ENCODE measurements at places on chromosomes 11 and 22.

GRCh38 chr11:110200241-110200640 is 96.2 kb downstream of the RDX start:
- DNase-seq = no peak

DNA sequence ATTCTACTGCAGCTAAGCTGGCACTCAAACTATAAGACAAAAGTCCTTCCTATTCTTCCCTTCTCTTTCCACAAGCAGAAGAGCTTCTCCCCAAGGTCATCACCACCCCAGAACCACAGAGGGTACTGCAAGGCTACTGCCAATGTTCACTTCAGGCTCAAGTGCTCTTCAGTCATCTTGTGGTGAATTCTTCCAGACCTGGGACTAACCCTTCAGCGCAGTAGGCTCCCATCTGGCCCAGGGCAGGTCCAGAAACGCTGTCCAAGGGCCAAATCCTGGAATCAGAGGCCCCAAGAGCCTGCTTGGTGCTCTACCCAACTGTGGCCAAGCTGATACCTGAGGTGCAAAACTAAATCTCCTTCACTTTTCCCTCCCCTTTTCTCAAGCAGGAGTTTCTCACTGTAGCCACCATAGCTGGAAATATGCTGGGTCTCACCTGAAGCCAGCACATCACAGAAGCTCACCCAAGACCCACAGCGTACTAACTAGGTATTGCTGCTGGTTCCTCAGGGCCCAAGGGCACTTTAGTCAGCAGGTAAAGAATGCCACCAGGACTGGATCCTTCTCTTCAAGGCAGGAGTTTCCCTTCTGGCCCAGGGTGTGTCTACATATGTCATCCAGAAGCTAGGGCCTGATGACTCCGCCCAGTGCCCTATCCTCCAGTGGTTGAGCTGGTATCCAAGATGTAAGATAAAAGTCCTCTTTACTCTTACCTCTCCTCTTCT is 27.8 kb downstream of the FCHSD2 start:
- no peak for DNase-seq

DNA sequence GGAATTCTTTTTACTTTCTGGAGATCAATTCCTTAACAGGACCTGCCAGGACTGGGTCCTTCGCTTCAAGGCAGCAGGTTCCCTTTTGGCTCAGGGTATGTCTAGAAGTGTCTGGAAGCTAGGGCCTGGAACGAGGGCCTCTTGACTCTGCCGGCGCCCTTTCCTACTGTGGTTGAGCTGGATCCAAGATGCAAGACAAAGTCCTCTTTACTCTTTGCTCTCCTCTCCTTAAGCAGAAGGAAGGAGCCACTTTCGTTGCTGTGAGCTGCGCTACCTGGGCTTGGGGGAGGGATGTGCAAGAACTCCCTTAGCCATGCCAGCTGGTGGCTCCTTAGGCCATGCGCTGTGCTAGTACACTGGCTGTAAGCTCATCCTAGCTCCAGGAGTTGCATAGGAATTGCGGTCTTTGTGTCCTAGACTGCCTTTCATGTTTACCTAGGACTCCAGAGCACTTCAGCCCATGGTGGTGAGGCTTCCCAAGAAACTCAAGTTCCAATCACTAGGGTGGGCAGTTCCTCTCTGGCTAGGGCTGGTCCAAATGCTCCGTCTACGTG is 18.1 kb downstream of the GLB1L2 start:
- no peak for DNase-seq

DNA sequence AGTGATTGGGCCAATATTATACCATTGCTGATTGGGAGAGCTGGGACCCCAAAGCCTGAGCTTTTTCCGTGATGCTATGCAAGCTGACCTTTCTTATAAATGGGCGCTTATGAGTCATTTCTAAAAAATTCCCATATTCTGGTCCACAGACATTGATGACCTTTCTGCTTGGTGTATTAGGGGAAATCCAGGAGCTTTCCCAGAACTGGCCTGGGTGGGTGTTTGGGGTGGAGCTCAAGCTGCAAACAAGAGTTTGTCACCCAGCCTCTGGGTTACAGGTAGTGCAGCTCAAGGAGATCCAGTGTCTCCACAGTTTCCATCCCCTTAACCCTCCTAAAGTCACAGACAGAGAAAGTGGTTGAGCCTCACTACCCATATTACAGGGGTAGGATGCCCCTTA is 67.7 kb downstream of the CCDC81 start:
- no peak for DNase-seq

DNA sequence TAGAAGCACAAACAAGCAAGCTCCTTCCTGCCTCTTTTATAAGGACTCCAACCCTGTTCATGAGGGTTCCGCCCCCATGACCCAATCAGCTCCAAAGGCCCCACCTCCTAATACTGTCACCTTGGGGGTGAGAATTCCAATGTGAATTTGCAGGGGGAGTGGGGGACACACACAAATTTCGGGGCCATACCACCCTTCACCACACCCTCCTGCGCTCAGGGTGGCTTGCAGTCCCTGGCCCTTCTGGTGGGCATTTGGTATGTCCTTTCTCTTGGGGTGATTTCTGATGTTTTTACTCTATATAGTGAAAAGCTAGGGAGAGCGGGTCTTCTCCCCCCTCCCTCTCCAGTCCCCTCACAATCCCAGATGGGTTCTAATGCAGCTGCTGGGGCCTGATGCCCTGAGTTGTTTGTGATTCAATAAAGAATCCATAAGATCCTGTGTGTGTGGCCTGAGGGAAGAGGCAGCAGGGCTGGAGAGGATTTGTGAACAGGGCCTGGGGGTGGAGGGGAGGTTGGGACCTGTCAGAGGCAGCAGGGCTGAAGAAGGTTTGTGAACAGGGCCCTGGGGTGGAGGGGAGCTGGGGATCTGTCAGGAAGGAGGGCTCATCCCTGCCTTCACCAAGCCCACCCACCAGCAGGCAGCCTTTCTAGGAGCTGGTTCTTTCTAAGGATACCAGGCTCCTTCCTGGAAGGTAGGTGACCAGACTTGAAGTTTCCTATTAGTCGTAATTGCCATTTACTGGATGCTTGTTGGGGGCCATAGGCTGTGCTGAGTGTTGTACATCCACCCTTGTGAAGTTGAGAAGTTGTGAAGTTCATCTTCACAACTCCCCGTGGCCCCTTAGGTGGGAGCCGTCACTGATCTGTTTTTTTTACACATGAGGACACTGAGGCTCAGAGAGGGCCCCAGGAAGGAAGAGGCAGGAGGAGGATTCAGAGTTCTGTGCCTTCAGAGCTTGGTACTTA is 7.9 kb downstream of the SLC35C1 start:
- no peak for DNase-seq

GRCh38 chr22:20550057-20550817 is 42.8 kb downstream of the MED15 start:
- DNase-seq = no peak

GRCh38 chr11:130426223-130426836 is 2.1 kb downstream of the ADAMTS8 start:
- no peak for DNase-seq

DNA sequence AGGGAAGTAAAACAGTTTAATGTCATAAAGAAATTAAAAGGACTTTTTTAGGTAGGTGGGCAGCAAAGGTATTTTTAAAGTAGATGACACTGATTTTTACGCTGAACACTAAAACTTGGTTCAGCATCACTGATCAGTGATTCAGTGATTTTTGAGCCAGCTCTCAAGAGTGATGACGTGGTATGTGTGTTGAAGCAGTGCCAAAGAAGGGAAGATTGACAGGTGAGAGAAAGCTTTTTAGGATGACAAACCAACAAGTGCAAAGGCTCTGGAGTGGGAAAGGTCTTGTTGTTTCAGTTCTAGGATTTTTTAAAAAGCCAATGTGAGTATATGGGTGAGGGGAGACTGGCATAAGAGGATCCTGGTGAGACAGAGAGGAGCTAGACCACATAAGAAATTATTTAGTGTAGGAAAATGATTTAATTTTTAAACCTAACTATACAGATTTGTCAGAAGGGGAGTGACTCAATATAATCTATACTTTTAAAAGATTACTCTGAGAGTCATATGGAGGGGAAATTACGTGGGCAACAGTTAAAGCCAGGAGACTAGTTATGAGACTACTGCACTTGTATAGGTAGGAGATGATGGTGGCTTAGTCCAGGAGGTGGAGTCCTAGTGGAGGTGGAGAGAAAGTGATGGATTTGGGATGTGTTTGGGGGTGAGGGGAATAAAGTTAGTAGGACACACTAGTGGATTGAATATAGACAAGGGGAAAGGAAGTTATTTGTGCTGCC is 17.6 kb upstream of the CALCB start:
- DNase-seq = no peak

GRCh38 chr11:126060757-126061171 is 1.9 kb downstream of the CDON start:
- no peak for DNase-seq

DNA sequence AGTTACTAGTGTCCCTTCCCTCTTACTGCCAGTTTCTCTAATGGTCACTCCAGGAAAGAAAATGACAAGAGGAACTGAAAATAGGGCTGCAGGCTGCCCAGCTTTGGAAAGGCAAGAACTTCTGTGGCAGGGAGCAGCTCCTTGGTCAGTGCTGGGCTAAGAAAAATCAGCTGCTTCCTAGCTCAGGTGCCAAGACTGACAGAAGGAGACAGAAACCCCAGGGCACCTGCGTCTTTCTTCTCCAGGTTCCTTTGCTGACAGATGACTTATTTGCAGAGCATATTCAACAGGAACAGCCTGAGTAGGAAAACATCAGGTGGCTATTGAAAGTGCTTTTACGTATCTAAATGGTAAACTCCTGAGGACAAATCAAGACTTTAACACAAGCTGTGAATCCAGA is 25.4 kb downstream of the MAML2 start:
- DNase-seq = no peak

DNA sequence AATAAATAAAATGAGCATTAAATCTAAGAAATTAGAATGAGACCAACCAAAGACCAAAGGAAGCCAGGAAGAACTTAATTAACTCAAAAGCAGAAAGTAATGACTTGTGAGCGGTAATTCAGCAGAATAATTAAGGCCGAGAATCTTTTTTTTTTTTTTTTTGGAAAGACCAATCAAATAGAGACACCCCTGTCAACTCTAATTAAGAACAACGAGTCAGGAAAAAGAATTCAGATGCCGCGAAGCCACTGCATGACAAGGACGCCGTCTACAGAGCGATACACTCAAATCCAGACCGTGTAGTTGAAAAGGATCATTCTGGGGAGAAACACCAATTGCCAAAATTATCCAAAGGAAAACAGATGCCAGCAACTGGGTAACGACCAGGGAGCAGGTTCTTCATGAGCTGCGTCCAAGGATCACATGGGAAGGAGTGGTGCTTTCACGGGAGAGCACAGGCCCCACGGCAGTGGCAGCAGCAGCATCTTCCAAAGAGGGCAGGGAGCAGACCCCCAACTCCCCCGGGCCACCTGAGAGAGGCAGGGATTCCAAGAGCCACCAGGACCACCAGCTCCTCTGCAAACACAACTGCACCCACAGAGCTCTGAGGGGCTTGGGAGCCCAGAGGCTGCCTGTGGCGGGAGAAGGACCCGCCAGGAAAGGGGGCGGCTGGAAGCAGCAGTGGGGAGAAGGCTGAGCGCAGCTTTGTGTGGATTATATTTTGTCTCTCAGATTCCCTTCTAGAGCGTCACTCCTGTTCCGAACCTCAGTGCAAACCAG is 469.8 kb downstream of the BRD1 start:
- no peak for DNase-seq

DNA sequence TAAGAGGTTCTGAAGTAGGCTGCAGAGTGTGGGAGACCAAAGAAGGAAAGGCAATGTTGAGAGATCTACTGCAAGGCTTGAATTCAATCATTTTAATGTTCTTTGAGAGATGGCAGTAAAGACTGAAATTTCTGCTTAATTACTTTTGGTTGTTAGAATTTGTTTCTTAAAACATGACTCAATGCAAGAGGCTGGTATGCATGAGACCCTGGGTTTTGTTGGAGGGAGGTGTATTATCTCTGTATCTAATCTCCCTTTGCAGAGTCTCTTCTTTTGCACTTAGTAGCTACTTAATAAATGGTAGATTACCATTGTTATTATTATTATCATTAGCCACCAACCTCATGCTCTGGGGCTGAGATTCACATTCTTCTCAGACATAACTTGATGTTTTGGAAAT is 87.4 kb upstream of the DRD2 start:
- DNase-seq = no peak

- DNase-seq = no peak
Measured at GRCh38 chr22:27329131-27329850, 472.3 kb downstream of the MN1 start.

DNA sequence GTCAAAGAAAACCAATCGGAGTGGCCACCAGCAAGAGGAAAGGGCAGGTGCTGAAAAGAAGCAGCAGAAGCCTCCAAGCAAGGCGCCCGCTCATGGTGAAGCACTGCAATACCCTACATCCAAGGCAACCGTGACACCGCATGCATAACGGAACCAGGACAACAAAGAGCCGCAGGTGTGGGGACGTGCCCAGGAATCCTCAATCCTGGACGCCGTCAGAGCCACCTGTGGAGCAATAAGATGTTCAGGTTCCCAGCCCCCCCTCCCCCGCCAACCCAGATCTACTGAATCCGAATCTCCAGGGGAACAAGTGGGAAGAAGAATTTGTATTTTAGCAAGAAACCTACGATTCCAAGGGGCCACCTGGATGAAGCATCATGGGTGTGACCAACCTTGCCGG is 70.8 kb downstream of the SHANK2 start:
- no peak for DNase-seq

DNA sequence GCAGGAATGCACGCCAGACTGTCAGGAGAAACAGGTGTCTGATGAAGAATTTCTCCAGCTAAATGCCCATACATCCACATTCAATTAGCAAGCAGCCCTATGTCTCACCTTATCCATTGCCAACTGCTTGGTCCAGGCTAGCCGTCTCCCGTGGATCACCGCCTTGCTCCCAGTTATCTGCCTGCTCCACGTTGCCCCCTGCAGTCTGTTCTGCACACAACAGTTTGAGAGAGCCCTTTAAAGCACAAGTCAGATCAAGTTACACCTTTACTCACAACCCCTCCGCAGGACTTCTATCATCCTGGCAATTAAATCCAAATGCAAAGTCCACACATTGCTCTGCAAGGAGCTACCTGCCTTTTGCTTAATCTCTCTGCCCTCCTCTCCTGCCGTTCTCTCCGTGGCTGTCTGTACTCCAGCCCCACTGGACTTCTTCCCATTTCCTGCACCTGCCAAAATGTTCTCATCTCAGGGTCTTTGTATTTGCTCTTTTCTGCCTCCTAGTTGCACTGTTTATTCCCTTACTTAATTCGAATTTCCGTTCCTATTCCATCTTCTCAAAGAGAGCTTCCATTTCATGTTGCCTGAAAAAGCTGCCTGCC is 185.3 kb upstream of the LARGE1 start:
- DNase-seq = no peak

DNA sequence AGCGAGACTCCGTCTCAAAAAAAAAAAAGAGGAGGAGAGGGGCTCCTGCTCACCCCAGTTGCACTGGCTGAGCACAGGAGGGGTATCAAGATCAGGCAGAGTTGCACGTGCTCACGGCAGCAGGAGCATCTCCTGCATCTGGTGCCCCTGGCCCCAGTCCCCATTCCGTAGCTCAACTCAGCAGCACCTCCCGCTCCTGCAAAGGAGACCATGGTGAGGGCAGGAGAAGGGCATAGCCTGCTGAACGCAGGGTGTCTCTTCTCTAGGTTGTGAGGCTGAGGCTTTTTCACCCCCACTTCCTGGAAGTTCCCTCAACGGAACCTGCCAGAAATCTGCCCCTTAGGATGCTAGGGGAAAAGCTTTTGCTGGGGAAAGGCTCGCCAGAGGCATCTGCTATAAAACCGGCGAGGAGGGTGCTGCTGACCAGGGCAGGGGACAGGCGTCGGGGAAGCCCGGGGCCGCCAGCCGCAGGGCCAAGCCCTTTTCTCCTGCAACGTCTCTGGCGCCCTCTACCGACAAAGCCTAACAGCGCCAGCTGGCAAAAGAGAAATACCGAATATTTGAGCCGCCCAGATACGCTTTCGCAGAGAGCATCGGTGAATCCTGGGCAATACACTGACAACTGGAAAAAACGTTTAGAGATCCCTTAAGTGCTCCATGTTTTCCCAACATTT is 1.0 kb upstream of the PPP6R2 start:
- DNase-seq = peak; percentile 87

- no peak for DNase-seq
Measured at GRCh38 chr11:11403763-11404725, 51.0 kb upstream of the CSNK2A3 start.
